ENCODE measurements at places on chromosomes 7 and 10.

DNA sequence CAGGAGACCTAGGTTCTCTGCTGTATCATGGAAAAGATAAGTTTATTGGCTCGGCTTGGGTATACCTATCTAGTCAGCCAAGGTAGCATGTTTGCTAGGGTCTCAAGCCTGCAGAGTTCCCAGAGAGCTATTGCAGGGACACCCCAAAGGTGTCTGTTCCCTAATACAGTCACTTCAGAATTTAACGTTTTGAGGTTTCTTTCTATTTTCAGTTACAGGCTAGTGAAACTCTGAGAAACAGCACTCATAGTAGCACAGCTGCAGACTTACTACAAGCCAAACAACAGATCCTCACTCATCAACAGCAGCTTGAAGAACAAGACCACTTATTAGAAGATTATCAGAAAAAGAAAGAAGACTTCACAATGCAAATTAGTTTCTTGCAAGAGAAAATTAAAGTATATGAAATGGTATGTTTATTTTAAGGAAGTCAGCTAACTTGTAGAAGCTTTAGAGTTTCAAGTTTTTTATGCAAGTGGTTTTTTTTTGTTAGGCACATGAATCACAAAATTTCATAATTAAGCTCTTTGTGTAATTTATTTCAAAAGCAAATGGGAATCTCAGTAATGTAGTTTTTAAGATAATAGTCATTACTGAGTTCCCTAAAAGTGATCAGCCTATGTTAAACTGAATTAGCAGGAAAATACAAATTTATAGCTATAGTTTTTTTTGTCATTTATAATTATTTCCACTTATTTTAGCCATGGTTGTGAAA, 54.9 kb downstream of the AKAP9 start:
- no peak for DNase-seq

DNA sequence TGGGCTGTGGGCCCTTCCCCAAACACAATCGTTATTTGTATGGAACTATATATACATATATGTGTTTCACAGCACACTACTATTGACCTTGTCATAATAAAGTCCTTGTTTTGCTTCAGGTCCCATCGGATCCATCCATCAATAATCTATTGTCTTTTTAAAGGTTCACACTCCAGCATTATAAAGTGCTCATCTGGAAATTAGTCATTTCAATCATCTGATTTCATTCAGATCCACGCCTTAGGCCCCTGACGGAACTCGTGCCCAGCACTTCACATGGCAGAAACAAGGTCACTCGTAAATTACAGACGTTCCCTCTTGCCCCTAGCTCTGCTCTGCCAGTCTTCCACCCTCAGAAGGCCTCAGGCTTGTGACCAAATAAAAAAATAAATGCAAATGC, 133.1 kb upstream of the PPP2R2D start:
- no peak for DNase-seq

DNA sequence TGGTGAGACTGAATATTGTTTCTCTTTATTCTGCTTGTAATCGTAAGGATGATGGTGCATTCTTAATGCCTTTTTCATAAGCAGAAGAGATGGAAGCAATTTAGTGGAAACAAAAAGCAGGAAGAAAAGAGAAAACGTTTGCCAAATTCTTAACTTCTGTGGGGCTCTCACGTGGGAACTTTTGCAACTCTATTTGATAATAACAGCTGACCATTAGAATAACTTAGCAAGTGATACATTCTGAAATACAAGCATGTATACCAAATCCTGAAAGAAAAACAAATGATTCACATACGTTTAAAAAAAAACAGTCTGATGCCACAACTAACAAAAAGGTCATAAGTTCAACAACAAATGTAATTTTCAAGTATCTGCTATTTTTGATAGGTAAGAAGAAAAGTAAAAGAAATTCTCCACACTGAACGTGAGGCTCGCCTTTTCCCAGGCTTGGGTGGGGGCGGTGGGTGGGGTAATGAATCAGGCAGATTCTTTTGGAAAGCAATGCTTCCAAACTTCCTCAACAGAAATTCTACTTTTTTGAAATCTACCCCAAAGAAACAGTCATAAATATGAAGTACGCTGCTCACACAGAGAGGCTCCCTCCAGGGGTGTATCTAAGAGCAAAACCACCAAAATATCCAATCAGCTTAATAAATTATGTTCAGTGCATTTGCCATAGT, 446.2 kb upstream of the MGMT start:
- DNase-seq: no peak

DNA sequence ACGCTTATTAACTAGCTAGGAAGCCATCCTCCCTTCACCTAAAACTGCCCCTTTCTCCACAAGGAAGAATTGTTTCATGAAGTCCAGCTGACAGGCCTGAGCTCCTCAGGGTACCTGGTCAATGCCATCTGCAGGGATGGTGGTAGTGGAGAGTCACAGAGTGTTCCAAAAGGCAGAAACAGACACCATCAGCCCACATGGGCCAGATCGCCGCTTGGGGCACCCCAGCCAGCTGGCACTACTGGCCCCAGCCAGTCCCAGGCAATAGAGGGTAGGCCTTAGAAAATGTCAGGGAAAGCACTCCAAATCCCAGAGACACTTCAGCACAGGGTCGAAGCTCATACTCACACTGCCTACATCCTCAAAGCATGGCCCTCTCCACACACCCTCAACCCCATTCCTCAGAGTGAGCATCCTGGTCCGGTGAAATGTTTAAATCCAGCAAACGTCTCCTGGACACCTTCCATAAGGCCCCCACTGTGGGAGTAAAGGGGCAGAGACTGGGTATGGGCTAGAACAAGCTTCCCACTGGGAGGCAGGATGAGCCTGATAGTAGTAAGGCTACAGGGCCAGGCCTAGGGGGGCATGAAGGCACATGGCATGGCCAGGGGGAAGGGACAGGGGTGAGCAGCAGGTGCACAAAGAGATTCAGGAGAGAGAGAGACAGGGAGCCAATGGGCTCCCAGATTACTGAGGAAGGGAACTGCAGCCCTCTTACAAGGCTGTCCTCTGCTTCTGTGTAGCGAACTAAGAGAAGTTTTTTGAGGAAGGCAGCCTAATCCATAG, 1.9 kb downstream of the LRRC20 start:
- no peak for DNase-seq

DNA sequence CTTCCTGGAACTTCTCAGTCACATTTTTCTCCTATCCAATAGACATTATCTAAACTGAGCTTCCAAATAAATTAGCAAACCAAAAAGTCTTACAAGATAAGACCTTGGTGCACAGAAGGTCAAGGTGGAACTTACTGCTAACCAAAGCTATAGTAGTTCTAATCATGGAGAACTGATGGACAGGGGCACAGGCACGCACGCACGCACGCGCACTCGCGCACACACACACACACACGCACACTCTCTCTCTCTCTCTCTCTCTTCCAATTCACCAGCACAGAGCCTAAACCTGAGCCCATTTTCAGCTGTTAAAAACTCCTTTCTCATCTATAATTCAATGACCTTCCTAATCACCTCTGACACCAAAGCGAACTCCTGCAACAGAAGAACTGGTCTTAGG, 7.5 kb downstream of the FGFR2 start:
- DNase-seq: no peak

DNA sequence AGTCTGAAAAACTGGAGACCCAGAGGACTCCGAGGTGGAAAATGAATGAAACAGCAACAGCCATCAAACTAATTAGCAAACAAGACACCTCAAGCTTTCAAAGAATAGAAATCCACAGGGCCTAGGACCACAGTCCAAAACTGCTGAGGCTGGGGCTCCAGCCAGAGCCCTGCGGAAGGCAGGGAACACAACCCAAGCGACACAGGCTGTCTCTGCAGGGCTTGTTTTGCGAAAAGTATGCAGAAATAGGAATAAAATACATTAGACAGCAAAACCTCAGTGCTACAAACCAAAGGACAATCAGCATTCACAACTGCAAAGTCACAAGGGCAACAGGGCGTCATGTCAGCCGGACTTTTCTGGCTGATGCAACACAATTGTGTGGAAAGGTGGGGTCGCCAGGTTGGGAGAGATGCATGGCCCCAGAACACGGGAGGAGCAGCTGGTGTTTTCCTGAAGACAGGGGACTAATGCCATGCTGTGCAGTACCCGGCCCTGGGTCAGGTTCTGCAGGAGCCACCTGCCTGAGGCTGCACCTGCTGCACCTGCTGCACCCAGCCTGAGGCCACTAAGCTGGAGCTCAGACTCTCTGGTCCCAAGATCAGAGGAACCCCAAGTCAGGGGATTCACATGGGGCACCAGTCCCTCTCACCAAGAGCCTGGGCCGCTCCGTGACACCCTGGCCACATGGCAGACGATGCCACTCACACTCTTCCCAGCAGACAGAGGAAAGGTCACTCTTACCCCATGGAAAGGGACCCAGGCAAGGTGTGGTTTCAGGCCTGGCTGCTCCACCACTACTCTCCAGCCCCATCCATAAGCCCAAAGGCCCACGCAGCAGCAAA, 74.2 kb downstream of the MAD1L1 start:
- no peak for DNase-seq

- peak; percentile 25 for DNase-seq
These were observed 259.1 kb upstream of the MKLN1 start for GRCh38 chr7:131068604-131069021.

GRCh38 chr7:4009211-4010060, 672.7 kb upstream of the FOXK1 start:
- DNase-seq: no peak

GRCh38 chr7:147509541-147510200, 1080.9 kb upstream of the C7orf33 start:
- peak; percentile 33 for DNase-seq

DNA sequence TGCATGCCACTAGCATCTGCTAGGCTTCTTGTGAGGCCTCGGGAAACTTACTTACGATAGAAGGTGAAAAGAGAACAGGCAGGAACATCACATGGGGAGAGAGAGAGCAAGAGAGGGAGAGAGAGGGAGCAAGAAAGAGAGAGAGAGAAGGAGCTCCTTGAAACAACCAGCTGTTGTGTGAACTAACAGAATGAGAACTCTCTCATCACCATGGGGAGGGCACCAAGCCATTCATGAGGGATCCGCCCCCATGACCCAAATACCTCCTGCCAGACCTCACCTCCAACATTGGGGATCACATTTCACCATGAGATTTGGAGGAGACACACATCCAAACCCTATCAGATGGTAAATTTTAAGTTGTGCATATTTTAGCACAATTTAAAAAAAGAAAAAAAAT, 1217.2 kb downstream of the TYW1 start:
- DNase-seq: no peak

All from astrocyte (in vitro differentiated cells and primary cell).